ENCODE measurements at places on chromosomes 13 and 19. TPM values are rescaled to one million over a fixed set of nuclear protein-coding genes. Genes with fewer than 3 reads are reported as not detected.

DNA sequence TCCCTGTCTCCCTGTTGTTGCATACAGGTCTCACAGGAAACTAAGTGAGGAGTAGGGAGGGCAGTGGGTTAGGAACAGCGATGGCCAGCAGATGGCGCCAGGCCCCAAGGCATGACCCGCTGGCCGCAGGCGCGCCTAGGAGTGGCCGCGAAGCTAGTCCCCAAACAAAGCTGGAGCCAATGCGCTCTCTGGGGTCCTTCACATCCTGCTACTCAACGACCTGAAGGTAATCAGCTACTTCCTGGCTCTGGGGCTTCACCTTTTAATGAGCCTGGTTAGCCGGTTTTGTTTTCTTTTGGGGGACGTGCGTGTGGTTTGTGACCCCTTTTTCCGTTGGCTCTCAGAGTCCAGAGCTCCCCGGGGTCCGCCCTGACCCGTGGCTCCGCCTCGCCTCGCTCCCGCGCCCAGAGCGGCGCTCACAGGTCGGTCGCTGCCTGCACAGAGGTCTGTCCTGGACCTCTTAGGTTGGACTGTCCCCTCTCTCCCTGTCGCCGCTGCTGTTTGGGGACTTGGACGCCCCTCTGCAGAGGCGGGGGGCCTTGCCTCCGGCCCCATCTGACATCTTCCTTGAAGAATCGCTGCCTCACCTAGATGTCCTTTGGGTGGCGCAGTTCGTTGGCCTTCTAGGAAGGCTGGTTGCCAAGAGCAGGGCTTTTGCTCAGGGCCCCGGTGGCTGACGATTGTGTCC lies 62.2 kb upstream of the GTF3A start:
- DNase-seq: peak; percentile 68

GRCh38 chr13:60134376-60134775 lies 29.4 kb downstream of the DIAPH3 start:
- no peak for DNase-seq

DNA sequence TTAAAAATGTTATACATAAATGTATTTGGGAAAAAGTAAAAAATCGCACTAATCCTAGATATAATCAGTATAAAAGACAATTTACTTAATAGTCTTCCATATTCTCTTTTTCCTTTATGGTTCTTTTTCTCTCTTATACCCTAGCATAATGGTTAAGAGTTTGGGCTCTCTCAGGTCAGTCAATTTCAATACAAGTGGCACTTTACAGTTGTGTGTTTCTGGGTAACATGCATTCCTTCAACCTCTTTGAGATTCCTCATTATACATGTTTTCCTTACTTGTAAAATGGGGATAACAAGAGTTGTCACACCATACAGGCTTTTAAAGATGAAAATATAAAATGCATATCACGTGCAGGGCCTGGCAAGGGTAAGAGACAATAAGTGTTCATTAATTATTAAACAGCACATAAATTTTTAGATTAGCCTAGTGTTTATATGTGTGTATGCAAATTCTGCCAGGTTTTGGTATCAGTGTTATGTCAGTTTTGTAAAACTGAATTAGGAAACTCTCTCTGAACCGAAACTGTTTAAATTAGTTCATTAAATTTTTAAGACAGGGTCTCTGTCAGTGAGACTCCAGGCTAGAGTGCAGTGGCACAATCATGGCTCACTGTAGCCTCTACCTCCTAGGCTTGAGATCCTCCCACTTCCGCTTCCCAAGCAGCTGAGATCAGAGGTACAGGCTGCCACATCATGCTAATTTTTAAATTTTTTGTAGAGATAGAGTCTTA lies 49.8 kb downstream of the ELF1 start:
- DNase-seq: no peak

The ATP11A gene
- total RNA-seq: 18.9 TPM

The FUT2 gene
- 0.07 TPM for total RNA-seq

The FCAR gene
- not detected for total RNA-seq

- no peak for DNase-seq
Measured at GRCh38 chr13:47896546-47896945, 104.5 kb downstream of the SUCLA2 start.

The BST2 gene
- total RNA-seq: 58.8 TPM

The PPP5C gene
- 41.6 TPM for total RNA-seq

The IGFL1 gene
- total RNA-seq: not detected

DNA sequence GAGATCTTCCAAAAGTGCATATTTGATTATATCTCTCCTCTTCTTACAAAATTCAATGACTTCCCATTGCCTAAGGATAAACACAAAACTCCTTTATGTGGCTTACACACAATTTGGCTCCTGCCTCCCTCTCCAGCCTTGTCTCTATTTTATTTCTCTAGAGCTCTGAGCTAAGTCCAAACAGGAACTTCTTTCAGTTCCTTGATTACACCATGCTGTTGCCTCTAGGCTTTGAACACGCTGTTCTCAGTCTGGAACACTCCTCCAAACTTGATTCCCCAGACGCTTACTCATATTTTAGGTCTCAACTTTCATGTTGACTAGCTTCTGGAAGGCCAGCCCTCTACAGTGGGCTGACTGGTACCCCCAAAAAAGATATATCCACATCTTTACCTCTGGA lies 258.5 kb downstream of the COG6 start:
- DNase-seq: no peak

GRCh38 chr13:36344886-36345437 lies 1.2 kb downstream of the SPART start:
- DNase-seq: no peak

The ACP5 gene
- total RNA-seq: 1.3 TPM

GRCh38 chr13:60402022-60402421 lies 5.0 kb downstream of the TDRD3 start:
- no peak for DNase-seq

DNA sequence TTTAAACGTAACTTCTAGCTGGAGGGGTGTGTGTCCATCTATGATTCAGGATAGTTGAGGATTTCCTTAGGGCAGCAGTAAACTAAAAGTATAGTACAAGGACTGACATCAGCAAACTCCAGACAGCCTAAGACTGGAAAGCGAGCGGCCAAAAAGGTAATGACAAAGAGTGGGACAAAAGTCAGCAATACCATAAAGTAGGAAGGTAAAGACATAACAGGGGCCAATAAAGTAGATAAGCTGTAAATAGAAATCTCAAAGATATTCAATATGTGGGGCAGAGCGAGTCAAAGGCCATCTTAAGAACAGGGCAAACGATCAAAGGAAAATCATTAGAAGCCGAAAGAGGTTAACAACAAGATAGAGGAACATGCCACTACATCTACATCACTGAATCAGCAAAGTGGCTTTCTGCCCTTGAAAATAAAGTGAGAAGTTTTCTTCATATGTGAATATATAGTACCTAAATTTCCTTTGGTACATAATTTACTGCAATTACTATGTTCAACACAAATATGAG lies 167.2 kb downstream of the DIAPH3 start:
- DNase-seq: no peak

GRCh38 chr13:79671420-79671819 lies 190.5 kb downstream of the NDFIP2 start:
- no peak for DNase-seq

DNA sequence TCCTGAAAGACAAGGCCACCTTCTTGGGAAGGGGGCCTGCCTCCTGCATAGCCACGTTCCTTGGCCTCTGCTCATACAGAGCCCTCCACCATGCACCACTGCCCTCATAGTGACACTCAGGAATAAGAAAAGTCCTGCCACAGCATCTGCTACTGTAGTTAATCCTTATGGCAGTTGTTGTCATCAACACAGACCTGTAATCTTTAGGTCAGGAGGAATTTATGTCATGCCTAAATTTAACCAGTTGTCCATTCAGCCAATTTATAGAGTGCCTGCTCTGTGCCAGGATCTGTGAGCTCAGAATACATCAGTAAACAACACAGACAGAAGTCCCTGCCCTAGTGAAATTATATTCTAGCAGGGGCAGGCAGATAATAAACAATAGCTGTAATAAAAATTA lies 44.4 kb downstream of the FAM124A start:
- no peak for DNase-seq

The UGGT2 gene
- total RNA-seq: 14.9 TPM

The SIGLEC10 gene
- total RNA-seq: not detected

DNA sequence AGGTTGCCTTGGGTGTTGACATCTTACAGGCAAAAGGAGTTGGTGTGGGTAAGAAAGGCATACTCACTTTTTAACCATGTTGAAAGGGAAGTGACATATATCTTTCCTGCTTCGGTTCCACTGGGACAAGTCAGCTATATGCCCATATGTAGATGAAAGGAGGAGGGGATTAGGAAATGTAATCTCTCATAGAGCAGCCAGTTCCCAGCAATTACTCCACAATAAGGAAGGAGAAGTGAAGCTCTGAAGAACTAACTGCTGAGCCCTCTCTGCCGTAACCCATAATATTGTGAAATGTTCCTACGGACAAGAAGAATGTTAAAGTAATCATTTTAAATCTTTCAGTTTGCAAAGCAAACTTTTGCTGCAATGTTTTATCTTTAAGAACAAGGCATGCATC lies 82.2 kb downstream of the EDNRB start:
- DNase-seq: no peak

The RNF17 gene
- total RNA-seq: not detected

The STOML3 gene
- not detected for total RNA-seq

DNA sequence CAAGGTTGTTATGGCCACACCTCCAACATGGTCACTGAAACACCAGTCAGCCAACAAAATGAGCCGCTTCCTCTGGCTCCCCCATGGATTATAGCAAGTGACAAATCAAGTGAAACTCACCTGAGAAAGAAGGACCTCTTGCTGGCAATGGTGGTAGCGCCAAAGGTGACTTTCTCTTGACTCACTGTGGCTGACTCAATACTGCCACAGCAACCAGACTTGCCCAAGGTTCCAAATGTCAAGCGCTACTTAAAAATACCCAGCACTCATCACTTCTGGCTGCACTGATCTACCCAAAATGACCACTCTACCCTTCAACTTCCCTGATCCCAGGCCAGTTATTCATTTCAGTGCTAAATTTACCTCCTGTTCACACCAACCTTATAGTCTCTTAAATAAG lies 495.5 kb downstream of the FOXO1 start:
- DNase-seq: no peak

DNA sequence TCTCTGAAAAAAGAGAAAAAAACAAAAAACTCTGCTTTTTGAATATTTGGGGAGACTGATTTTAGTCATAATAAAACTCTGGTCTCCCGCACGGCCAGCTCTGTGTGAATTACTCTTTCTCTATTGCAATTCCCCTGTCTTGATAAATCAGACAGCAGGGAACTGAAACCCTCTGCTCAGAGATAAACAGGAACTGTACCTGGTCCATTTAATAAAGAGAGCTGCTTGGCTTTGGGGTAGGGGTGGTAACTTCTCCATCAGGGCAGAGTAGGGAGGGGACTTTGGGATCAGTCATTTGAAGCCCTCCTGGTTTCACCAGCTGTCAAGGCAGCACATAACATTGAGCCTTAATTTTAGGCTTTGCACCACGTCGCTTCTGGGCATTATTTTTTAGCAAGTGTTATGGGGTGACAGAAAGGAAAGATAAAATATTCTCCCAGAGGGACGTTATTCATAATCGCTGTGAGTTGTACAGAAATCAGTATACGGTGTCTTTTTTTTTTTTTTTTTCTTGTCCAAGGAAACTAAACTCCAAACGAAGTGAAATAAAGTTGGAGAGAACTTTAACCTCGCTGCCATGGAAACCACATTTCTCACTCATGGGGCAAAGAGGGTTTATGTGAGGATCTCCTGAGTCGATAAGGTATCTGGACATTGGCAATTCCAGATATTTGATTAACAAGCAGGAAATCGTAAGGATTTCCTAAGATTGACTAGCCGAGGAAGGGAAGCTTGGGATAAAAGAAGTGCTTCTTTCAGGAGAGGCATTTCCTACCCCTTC lies 99.0 kb upstream of the MRI1 start:
- DNase-seq: no peak

GRCh38 chr19:46423188-46423587 lies 5.5 kb downstream of the PNMA8C start:
- DNase-seq: no peak

- no peak for DNase-seq
Measured at GRCh38 chr13:28455580-28456194, 39.2 kb downstream of the FLT1 start.

- no peak for DNase-seq
Measured at GRCh38 chr19:6589711-6590257, 1.2 kb downstream of the CD70 start.

The SGCG gene
- total RNA-seq: not detected

GRCh38 chr13:95155504-95155903 lies 145.7 kb downstream of the ABCC4 start:
- DNase-seq: no peak

DNA sequence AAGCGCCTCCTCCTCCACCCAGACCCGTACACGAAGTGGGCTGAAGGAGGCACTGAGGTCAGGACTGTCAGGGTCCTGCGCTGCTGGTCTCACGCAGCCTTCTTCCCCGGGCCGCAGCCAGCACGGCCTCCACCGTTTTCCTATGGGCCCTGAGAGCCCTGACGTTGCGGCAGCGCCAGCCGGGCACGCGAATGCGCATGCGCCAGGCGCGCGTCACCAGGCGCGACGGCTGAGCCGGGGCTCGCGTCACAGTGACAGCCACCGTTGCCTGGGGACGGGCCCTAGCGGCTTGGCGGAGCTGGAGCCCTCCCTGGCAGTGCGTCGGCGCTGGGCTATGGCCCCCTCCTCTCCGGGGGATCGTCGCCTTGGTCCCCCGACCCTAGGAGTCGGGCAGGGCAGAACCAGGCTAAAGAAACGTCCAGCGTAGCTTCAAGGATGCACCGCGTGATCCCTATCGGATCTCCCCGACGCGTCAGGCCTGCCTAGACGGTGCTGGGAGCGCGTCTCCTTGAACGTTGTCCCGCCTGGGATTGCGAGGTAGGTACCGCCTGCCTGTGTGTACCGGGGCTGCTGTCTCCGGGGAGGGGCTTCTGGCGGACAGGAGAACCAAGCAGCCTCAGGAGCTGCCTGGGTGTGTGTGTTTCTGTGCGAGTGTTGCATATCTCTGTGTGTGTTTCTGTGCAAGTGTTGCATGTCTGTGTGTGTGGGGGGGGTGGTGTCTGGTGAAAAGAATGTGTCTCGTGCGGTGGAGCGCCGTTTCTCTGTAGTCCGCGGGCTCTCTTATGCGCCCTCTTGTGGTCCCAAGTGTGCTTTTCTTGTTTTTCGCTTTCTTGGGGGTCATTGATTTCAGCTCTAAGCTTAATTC lies 43.2 kb downstream of the ZNF571 start:
- no peak for DNase-seq

DNA sequence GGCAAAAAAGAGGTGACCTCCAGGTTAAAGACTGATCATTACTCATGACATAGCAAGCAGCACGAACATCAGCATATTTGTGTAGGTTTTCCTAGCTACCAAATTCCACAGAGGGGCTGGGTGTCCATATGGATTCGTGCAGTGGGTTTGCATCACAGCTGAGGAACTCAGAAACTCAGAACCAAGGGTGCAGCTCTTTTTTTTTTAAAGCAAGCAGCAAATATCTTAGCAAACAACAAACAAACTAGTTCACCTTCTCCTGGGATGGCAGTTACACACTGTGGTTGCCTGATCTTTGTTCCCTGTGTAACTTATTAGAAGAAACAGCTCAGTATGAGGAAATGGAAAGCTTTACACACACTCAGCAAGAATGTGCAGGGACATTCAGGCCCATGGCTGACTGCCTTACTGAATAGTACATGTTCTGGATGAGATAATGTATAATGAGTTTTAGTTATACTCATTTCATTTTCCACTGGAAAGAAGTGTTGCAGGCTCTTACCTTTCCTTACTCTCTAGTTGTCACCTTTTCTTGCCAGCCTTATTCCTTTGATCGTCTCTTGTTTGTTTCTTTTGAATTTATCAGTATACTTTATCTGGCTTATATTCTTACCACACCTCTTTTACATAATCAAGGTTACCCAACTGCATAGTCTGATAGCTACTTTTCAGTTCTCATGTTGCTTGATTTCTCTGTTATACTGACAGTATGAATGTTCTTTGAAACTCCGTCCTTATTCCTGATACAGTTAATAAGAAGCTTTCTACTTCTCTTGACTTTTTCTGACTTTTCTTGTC lies 4.3 kb downstream of the NDFIP2 start:
- DNase-seq: peak; percentile 70

All from HepG2 (cell line).